ENCODE measurements at places on chromosomes 13 and 19.

DNA sequence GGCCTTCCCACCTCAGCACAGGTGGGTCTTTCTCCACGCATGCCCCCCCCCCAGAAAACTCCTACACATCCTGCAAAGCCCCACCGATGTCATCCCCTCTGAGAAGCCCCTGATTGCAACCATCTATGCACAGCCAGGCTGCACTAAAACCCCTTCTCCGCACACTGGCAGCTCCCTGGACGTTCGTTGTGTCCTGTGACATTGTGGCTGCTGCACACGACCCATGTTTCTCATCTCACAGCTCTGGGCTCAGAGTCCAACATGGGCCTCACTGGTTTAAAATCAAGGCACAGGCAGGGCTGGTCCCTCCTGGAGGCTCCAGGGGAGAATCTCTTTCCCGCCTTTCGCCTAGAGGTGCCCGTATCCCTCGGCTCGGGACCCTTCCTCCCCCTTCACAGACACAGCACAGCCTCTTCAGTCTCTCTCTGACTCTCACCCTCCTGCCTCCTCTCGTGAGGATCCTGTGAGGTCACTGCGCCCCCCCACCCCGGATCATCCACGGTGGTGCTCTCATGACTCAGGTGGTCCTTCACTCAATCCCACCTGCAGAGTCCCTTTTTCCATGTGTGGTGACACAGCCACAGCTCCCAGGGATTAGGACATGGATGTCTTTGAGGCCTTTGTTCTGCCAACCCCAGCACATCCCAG lies 71.2 kb downstream of the GADD45B start:
- DNase-seq: no peak

GRCh38 chr19:4542896-4543841 lies 3.3 kb upstream of the LRG1 start:
- no peak for DNase-seq

DNA sequence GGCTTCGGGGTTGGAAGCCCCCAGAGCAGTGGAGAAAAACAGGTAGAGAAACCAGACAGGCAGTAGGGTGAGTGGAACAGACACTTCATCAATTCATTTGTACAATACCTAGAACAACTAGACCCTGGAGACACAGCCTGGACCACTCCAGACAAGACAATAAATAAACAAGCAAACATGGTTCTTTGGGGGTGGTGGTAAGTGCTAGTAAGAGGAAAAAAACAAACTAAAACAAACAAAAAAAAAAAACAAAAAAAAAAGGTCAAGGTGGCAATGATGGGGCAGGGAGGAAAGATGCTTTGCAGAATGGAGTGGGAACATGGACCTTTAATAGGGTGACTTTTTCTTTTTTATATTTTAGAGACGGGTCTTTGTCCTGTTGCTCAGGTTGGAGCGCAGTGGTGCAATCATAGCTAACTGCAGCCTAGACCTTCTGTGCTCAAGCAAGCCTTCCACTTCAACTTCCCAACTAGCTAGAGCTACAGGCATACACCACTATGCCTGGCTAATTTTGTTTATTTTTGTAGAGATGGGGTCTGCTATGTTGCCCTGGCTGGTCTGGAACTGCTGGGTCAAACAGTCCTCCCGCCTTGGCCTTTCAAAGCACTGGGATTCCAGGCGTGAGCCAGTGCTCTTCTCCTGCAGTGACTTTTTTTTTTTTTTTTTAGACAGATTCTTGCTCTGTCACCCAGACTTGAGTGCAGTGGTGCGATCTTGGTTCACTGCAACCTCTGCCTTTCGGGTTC lies 3.1 kb downstream of the JUNB start:
- DNase-seq: no peak

GRCh38 chr19:50510700-50511068 lies 307 bp downstream of the JOSD2 start:
- DNase-seq: peak; percentile 65

GRCh38 chr19:1629256-1629808 lies 23.1 kb downstream of the TCF3 start:
- DNase-seq: no peak

GRCh38 chr13:114088863-114089262 lies 43.6 kb downstream of the RASA3 start:
- DNase-seq: no peak

GRCh38 chr19:11239377-11240000 lies at the start of gene ANGPTL8:
Gene ANGPTL8, plus strand, starts transcription at chr19:11239619. Its CDS starts 19 bp downstream, at chr19:11239638.
- no peak for DNase-seq

GRCh38 chr13:92719868-92720267 lies 506.7 kb upstream of the GPC6 start:
- peak; percentile 47 for DNase-seq

DNA sequence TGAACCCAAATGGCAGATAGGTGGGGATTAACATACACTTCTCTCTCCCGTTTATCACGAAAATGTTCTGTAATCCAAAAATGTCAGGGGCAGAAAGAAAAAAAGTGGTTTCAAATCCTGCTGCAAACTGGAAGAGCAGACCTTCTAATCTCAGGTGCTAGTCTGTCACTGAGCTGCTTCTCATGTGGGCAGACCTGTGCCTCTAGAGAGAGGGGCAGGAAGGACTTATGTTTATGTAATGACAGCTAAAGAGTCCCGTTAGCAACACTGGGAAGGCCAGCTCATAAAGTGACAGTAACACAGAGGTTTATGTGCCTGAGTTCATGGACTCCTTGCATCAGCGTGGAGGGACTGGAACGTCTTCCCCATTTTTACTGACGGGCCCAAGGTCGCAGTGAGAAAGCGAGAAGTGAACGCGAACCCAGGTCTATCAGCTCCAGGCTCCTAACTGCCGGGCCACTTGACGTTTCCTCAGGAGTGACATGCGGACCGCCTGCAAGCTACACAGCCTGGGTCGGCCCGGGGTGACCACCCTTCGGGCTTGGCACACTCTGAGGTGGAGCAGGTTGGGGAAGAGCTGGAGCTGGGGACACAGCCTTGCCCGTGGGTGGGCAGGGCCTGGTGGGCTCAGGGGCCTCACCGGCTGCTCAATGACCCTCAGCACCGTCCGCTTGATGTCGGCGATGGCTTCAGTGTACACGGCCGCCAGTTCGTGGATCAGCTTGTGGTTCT lies 9.6 kb upstream of the RSPH6A start:
- DNase-seq: no peak

GRCh38 chr19:40413291-40413845 lies at the start of gene PRX:
Gene PRX, minus strand, starts transcription at chr19:40413378. Its CDS starts 5,446 bp downstream, at chr19:40407932.
- DNase-seq: no peak

DNA sequence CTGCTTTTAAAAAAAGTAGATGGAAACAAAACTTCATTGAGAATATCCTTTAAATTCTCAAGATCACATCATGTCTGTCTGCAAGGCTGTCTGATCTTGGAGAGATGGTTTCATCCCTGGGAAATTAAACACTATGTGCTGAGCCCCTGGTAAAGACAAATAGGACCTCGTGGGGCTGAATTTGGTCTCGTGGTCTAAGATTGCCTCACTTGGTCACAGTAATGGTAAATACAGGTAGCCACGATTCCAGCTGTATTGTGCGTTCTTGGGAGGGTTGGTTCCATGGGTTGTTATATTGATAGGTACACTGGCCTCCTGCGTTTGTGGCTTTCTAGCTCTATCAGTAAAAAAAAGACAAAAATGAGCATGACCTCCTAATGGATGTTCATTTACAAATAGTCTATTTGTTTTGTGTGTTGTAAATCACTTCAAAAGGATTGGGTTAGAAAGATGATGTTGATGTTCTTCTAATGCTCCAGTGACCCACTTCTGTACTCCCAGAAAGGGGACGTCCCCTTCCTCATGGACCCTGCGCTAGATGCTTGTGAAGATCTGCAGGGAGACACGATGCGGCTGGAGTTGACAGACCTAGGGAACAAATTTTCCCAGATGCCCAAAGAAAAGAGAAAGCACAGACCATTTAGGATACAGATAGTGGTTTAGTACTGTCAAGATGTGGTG lies 1.8 kb downstream of the CEBPG start:
- no peak for DNase-seq

DNA sequence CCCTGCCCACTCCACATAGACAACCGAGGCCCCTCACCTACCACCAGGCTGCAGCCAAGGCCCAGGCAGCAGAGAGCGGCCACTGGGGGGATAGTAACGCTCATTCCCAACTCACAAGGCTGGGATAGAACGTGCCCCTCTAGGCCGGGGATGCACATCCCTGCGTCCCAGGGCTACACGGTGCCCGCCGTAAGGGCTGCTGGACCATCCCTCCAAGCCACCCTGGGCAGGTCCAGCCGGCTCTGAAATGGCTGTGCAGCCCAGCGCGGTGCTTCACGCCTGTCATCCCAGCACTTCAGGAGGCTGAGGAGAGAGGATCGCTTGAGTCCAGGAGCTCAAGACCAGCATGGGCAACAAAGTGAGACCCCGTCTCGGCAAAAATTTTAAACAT lies 3.2 kb downstream of the REXO1 start:
- no peak for DNase-seq

DNA sequence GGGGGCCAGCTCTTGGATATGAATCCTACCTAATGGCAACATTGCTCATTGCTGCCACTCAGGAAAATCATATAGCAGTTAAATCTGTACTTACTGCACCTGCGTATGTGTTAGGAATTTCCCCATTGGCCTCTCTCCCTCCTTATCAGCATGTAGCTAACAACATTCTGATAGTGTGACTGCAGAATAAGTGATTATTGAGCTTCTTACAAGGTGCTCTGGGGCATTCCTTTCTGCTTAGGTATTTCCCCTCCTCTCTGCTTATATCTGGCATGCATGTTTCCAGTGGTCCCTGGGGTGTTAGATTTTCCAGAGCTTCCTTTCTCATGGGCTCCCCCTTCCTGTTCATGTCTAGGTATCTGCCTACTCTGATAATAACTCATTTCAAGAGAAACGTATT lies 414.1 kb upstream of the SLITRK1 start:
- DNase-seq: peak; percentile 0

DNA sequence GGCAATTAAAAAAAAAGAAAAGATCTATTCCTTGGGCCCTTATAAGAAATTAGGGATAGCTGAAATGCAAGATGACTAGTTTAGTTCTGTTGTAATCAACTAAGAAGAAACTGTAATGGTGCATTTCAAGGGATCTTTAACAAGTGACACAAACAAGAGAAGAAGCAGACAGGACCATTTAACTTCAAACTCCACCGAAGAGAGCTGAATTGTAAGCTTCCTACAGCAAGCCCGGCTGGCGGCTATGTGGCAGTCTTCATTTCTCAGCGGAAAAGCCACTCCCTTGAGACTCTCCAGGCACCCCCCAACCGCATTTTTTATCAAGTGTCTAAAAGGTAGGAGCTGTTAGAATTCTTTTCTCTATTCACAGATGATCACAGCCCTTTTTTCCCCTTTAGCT lies 305.2 kb upstream of the ZNF507 start:
- no peak for DNase-seq

GRCh38 chr13:48222358-48223301 lies 10.4 kb upstream of the ITM2B start:
- DNase-seq: no peak

DNA sequence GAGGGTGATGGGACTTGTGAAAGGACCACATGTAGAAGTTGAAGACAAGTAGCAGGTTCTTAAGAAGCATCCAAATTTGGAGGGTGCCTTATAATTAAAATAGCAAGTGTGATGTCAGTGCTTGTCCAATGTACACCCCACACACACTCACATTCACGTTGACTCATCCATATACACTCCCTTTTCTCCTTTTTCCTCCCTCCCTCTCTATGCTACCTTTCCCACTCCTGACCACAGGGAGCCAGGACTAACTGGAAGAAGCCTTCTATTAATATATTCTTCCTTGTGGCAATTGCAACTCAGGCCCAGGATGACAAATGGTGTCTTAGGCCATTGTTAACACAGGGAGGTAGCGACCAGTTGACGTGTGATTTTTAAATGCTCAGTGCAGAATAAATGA lies 16.3 kb upstream of the GPR183 start:
- DNase-seq: no peak

DNA sequence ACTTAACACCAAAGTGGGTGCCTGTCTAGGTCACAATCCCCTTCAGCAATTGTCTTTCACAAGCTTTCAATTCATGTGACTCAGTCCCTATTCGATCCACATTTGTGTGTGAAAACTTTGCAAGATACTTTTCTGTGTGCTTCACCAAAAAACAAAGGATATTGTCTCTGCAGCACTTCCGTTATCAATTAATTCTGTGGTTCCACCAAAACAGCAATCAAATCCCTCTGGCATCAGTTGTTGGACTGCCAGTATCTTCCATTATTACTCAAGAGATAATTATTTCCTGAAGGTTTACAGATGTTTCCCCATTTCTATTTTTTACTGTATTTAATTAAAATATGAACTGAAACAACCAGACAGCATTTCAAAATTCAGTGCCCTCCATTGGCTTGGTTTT lies 481.4 kb downstream of the SUCLA2 start:
- no peak for DNase-seq

GRCh38 chr13:28136916-28137315 lies 1.4 kb upstream of the PAN3 start:
- no peak for DNase-seq

- DNase-seq: no peak
Observed at GRCh38 chr13:71054358-71054757, 812.6 kb downstream of the DACH1 start.

GRCh38 chr13:110248449-110249143 lies 58.4 kb downstream of the COL4A1 start:
- no peak for DNase-seq

DNA sequence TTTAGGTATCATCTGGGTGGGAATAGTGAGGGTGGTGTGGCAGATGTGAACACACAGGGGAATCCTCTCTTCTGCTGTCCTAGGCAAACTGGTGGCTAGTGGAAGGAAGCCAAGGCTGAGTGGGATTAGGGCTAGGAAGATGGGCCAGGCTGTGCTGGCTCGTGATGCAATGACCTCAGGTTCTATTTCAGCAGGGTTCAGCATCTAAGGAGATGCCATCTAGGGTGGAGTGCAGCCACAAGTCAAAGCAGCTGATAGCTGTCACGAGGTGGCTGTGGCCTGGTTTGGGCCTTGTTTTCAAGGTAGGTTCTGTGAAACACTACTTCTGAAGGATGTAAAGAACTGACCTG lies 21.6 kb downstream of the ARL11 start:
- DNase-seq: no peak

- no peak for DNase-seq
Observed at GRCh38 chr19:17205237-17206140, 9.7 kb upstream of the USE1 start.

DNA sequence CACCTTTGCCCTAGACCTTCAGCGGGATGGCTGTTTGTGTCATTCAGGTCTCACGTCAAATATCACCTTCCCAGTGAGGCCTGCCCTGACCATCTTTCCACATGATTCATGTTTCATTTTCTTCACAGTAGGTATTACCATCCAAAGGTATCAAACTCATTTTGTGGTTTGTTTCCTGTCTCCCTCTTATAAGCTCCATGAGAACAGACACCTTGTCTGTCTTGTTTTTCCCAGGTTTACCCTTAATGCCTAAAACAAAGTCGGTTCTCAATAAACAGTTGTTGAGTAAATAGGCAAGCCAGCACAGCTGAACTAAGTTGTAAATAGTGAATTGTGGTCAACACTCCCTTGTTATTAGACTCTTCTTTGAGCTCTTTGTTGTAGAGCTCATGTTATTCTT lies 122.6 kb upstream of the GJB6 start:
- DNase-seq: no peak

GRCh38 chr19:12769689-12770088 lies 5.7 kb downstream of the HOOK2 start:
- no peak for DNase-seq

GRCh38 chr13:102275969-102276368 lies 125.9 kb downstream of the FGF14 start:
- no peak for DNase-seq

- DNase-seq: peak; percentile 64
Observed at GRCh38 chr13:99658261-99658991, 157.2 kb downstream of the TM9SF2 start.
